ENCODE measurements at places on chromosomes 3 and 15. TPM values are rescaled to one million over a fixed set of nuclear protein-coding genes. Genes with fewer than 3 reads are reported as not detected.

GRCh38 chr15:27695726-27696125 is 403.4 kb downstream of the OCA2 start:
- no peak for DNase-seq

DNA sequence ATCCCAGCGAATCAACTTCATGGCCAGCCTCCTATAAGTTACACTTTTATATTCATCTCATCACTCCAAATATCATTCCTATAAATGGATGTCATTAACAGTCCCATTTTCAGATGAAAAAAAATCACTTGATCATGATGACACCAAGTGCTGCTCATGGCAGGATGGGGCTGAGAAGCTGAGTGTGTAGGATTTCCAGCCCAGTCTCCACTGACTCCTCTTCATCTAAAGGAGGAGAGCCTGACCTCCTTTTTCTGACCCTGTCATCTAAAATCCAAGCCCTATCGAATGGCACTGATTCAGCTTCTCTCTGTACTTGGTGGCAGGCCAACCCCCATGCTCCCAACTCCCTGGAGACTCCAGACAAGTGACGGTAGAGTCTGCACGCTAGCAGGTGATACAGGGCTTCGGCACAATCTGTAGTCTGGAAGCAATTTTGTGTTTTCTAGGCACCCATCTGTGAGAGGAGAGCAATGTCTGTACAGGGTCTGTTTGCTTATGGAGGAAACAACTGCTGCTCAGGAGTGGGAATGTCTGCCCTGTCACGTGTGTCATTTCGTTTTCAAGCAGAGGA is 103.2 kb downstream of the EPHB1 start:
- DNase-seq = no peak

DNA sequence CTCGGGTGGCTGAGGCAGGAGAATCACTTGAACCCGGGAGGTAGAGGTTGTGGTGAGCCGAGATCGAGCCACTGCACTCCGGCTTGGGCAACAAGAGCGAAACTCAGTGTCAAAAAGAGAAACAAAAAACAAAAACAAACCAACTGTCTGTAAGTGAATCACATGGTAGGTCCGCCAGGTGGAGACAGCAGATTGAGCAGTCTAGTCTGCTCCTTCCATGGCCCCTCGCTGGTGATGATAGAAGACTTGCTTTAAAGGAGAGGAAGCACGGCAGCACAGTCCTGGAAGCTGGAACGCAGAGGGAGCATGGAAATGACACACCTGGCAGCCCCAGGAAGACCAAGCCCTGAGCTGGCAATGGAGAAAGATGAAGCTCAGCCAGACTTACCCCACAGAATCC is 31.4 kb upstream of the MGLL start:
- no peak for DNase-seq

DNA sequence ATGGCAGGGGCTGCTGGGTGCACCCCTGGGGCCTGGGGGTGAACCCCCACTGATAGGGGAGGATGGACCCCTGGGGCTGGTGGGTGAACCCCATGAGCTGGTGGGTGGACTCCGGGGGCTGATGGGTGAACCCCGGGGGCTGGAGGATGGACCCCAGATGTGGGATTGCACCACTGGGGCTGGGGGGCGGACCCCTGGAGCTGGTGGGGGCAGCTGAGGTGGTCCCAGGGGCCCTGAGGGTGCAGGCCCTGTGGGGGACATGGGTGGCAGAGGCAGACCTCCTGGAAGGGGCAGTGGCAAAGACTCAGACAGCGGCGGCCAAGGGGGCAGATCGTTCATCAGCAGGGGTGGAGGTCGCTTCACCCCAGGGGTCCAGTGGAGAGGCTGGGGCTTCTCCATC is 17.4 kb upstream of the TXNRD3 start:
- no peak for DNase-seq

ITIH4 gene
- total RNA-seq = 4.3 TPM

Measured in activated CD4-positive, alpha-beta memory T cell treated with anti-CD3 and anti-CD28 coated beads for 36 hours (primary cell).